ENCODE measurements at places on chromosomes 1 and 21.

GRCh38 chr1:241611063-241611462 is 29.1 kb downstream of the CHML start:
- peak; percentile 54 for DNase-seq

- DNase-seq, result no peak
Observed at GRCh38 chr1:18128298-18128697, 20.7 kb downstream of the IGSF21 start.

DNA sequence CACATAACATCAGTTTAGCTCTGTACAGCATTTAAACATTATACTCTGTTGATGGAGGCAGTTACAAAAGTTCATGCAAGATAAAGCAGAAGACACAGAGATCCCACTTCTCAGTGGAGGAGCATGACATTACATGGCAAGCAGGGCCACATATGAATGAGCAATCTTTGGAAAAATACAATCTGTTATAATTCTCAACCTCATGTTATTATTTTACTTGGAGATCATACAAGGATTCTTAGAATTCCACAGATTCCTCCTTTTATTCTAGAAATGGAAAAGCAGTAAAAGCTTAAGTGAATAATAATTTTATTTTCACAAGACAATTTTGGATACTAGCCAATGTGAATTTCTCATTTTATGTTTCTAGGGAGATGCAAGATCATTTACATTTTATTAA is 66.6 kb downstream of the IFI44 start:
- DNase-seq, result peak; percentile 51

DNA sequence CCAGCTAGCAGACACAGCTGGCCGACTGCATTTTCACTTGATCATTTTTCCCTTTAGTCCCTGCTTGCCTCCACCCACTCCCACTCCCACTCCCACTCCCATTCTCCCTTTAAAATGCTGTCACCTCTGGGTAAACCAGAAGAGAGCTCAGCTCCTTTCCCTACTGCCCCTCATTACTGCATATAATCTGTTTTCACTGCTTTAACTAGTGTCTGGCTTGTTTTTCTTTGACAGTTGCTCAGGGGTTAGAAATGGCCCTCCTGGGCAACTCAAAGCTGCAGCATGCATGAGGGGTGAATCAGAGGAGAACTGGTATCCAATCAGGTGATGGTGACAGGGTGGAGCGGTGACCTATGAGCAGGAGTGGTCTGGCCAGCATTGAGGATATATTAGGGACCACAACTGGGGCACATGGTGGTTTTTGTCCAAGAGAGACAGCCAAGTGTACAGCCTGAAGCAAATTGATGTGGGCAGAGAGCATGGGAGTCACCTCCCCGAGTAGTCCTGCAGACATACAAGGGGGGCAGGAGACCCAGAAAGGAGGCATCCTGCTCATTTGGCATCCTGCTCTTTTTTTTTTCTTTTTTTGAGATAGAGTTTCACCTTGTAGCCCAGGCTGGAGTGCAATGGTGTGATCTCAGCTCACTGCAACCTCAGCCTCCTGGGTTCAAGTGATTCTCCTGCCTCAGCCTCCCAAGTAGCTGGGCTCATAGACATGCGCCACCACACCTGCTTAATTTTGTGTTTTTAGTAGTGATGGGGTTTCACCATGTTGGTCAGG is 42.6 kb upstream of the SRSF10 start:
- peak; percentile 83 for DNase-seq

GRCh38 chr1:156853761-156854160 is 5.2 kb downstream of the INSRR start:
- DNase-seq, result no peak

GRCh38 chr1:85992791-85993190 is 163.8 kb downstream of the COL24A1 start:
- DNase-seq, result peak; percentile 17

GRCh38 chr1:12597792-12598191 is 20.2 kb downstream of the DHRS3 start:
- DNase-seq, result no peak

DNA sequence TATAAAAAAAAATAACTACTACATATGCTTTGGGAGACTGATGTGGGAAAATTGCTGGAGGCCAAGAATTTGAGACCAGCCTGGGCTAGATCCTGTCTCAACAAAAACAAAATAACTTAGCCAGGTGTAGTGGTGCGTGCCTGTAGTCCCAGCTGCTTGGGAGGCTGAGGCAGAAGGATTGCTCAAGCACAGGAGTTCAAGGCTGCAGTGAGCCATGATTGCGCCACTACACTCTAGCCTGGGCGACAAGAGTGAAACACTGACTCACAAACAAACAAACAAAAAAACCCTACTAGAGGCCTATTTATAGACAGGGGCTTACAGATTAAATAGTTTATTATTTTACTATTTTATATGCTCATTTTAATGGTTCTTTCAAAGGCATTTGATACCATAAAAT is 80.0 kb downstream of the LHX4 start:
- DNase-seq, result no peak

DNA sequence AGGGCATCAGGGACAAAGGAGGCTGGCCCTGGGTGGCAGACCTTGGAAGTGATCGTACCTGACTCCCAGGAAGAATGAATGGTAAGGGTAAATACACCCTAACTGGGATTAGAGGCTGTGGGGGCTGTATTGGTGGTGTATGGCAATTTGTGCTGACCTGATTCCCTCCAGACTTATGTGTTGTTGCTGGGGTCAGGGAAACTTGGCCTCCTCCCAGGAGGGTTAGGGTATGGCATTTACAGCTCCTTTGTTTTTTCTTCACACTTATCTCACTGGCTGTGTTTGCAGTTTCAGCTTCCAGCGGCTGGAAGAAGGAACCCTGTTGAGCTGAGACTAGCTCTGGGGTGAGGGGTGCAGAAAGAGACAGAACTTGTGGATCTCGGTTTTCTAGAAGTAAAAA is 8.2 kb downstream of the VANGL1 start:
- peak; percentile 29 for DNase-seq

- DNase-seq, result no peak
Observed at GRCh38 chr1:245182028-245182427, 27.2 kb downstream of the KIF26B start.

GRCh38 chr1:156104861-156105832 is 9.4 kb upstream of the LMNA start:
- DNase-seq, result peak; percentile 74

DNA sequence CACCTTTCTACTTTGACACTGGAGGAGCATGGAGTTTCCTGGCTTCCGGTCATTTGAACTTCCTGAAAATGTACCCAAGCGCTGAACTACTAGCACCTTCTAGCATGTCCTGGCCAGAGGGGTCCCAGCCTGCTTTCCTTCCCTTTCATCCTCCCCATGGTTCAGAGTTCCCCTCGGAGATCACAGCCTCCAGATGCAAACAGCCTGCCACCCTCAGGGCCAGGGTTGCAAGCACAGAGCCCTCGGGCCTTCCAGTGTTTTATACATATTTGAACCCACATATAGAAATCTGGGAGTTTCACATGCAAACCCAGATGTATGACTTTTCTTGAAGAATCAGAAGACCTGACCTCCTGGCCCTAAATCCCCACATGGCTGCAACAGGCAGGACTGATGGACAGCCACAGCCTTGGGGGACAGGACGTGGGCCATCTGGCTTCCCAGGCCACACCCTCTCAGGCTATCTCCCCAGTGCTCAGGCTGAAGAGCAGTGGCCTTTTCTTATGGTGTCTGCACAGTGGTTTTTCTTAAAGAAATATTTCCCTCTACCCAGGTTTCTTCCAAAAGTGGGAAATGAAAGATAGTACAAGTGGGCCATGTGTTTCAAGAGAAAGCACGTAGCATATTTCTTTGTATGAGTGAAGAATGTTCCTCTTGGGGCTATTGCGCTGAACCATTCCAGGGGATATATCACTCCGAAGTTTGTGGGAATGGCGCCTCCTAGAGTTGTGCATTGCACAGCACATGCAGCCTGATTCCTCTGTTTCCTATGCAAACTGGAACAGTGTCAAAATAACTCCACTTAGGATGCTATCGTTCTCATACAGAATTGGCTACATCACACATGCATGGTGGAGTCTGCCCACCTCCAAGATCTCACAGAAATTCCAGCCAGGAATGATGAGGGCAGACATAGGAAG is 232.0 kb upstream of the VAMP3 start:
- DNase-seq, result no peak

DNA sequence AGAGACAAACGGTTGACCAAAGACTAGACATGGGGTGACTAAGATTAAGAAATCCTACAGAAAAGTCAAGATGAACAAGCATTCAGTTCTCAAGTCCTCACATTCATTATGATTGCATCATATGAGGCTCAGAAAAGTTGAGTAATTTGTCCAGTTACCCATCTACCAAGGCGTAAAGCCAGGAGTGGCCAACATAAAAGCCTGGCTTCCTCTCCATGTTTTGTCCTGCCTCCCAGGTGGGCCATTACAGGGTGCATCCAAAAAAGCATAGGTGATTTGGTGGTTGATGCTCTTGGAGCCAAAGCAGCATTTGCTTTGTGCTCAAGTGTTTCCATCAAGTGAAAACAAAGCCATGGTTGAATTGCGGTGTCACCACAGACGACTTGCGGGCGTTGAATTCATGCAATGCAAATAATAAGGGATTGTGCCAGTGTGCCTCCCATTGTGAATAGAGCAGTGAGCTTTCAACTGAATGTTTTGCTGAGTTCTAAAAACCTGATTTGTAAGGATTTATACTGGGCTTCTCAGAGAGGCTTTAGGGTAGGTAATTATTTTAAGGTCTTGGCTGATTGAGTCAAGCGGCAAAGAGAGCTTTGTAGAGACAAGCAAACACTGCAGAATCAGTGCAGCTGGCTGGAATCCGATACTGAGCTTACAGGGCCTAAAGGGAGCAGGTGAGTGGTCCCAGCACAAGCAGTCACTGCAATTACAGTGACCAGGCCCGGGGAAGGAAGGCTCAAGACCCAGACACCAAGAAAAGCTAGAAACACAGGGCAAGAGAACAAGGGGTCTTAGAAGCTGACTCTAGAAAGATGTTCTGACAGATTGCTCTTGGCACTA is 54.1 kb downstream of the KCNJ15 start:
- DNase-seq, result peak; percentile 55

DNA sequence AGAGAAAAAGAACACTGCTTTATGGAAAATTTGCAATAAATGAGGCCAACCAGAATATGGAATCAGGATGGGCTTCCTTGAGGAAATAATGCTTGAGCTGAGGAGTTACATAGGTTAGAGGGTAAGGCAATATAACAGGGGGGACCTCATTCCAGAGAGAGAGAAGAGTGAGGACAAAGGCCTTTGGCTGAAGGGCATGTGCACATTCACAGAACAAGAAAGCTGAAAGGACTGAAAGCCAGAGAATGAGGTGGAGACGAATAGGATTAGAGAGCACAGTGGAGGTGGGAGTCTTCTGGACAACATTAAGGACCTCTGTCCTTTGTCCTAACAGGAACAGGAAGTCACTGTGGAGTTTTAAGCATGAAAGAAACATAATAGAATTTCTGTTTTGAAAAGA is 60.7 kb upstream of the MROH9 start:
- DNase-seq, result no peak

- no peak for DNase-seq
Observed at GRCh38 chr21:38927776-38928175, 122.0 kb downstream of the ETS2 start.

GRCh38 chr1:199959775-199960110 is 67.8 kb upstream of the NR5A2 start:
- DNase-seq, result no peak
